ENCODE measurements at places on chromosomes 4 and X.

GRCh38 chrX:118570209-118570608, 74.6 kb downstream of the DOCK11 start:
- DNase-seq: no peak

- peak; percentile 8 for DNase-seq
Measured at GRCh38 chr4:635851-636627, 10.7 kb downstream of the PDE6B start.

GRCh38 chrX:151982222-151982621, 7.7 kb upstream of the GABRE start:
- DNase-seq: no peak

DNA sequence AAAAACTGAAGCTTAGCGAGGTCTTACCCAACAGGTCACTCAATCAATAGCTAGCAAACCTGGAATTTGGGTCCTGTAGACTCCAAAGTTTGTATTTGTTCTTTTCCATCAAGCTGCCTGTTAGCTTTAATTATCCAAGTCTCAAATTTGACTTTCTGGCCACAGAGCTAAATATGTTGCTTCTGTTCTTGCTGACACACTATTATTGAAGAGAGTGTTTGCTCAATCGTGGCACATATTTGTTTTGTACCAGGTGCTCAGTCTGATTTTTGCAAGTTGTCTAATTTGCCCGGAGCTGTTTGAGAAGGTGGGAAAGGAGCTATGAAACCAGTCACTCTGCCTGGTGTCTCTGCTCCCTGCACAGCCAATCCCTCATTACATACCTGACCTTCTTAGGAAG, 41.7 kb upstream of the FRMD7 start:
- no peak for DNase-seq

DNA sequence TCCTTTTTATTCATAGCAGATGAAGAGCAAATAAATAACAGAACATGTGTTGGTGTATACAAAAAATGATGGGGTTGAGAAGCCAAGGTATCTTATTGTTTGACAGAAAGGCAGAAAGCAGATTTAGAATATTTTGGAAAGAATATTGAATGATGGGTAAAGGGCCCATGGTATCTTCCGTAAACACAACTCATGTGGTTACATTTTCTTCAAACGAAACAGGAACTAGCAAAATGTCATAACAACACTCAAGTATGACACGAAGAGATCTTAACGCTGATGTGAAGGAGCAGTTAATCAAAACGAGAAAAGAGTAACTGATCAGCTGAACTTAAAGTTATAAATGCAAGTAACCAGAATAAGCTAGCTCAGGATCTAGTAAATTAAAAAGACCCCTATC, 195.7 kb upstream of the GK2 start:
- DNase-seq: no peak

DNA sequence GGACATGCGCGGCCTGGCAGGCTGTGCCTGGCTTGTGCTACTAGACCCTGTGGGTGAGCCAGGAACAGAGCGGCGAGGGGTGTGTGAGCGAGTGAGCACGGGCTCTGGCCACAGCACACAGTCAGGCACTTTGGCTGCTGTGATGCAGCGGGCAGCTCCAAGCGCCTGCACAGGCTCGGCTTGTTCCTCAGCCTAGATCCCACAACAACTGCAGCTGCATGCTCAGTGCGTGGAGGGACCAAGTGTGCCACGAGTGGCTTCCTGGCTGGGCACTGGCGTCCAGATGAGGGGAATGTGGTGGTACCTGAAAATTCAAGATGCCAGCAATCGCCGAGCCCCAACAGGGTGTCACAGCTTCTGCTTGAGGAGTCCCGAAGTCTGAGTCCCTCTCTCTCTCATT, 1056.6 kb downstream of the RAPGEF2 start:
- DNase-seq: no peak

DNA sequence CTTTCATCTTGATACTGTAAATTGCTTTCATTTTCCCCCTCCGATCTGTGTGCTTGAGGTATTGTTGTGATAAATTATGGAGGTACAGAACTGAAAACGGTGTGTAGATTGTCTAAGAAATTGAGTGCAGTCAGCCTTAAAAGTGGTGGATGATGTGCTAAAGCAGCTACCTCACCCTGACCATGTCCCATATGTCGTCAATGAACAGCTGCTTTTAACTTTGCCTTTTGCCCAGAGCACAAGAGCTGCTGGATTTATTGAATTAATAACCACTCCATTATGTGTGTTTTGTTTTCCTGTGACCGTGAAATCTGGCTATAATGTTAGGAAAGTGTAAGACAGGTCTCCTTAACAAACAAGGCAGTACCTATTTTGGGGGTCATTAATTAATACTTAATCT, 581.9 kb upstream of the PITX2 start:
- no peak for DNase-seq

- no peak for DNase-seq
Measured at GRCh38 chr4:111945014-111945413, 200.2 kb upstream of the FAM241A start.

DNA sequence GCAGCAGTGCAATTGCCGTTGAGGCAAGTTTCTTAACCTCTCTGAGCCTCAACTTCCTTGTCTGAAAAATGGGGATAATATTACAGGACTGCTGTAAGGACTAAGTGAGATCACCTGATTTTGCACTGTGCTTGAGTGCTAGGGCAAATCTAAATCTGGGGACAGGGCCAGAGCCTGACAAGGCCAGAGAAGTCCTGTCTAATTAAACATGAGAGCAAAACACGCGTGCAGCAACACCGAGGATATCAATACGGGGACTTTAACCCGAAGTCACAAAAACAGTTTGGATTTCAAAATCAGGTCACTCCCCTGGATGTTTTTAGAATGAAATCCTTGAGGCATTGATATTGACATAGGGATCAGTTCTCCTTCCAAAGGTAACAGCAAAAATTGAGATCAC, 5.7 kb upstream of the GJB1 start:
- no peak for DNase-seq

DNA sequence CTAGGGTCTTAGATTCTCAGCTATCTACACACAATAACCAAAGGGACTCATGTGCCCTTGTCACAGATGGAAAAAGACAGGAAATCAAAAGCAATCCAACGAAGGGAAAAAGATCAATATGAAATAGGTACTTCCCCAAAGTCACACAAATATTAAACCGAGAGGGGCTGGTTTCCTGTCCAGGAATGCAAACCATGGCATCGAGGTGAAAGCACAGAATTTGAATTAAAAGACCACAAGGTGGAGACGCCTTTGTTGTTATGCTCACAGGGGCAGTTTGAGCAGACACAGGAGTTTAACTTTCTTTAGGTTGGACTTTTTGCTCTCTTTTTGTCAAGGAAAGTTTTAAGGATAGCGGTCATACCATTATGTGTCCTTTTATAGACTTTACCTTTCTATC, 14.3 kb downstream of the H2BW1 start:
- DNase-seq: no peak

DNA sequence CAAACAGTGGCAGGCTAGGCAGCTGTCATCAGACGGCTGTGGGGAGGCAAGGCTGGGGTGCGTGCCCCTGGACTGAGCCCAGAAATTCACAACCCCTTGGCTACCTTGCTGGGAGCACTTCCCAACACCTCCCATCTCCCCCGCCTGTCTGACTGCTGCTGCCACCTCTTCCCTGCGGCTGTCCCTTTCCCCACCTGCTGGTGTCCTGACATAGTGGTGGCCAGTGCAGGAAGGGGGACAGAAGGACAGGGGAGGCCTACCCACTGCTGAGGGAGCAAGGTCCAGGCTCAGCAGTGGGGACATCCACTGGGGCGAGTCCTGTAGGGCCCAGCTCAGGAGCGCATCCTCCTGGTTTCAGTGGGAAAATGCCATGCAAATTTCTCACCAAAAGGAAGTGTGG, 3.4 kb downstream of the ABCD1 start:
- no peak for DNase-seq

GRCh38 chrX:136063340-136064079, 78.3 kb downstream of the SLC9A6 start:
- peak; percentile 35 for DNase-seq

DNA sequence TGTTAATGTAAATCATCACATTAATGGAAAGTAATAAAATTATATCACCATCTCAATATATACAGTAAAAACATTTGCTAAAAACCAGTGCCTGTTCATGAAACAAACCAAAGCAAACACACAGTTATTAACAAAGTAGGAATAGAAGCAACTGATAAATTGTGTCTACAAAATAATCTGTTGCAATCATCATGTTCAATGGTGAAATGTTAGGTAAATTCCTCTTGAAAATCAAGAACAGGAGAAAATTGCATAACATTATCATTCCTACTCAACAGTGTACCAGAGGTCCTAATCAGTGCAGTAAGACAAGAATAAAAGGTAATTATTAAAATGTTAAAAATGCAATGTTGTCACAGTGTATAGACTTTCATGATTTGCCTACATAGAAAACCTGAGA, 252.3 kb downstream of the TEX13A start:
- DNase-seq: no peak

- DNase-seq: no peak
Measured at GRCh38 chrX:100850317-100850716, 23.8 kb downstream of the NOX1 start.

DNA sequence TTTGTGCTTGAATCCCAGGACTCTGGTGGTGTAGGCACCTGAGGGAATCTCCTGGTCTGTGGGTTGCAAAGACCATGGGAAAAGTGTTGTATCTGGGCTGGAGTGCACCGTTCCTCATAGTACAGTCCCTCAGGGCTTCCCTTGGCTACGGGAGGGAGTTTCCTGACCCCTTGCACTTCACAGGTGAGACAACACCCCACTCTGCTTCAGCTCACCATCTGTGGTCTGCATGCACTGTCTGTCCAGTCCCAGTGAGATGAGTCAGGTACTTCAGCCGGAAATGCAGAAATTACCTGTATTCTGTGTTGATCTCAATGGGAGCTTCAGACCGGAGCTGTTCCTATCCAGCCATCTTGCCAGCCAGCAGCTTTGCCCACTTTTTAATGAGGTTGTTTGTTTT, 353.0 kb upstream of the IRS4 start:
- no peak for DNase-seq

DNA sequence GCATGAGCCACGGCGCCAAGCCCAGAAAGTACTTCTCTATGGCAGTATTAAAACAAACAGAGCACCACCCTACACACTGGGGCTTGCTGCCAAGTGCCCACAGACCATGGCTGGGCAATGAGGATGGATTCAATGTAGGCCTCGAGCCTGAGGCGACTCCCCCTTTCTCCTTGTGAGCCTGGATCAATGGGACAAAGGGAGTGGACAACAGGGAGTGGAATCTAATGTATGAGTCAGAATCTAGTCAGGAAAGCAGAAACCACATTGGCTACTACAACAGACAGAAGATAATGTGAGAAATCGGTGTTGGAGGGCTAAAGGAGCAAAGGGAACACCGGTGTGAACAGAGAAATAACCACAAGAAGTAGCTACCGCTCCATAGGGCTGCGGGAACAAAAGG, 37.7 kb upstream of the OCIAD2 start:
- no peak for DNase-seq

- DNase-seq: no peak
Measured at GRCh38 chr4:37981844-37982720, 21.9 kb downstream of the PTTG2 start.

- no peak for DNase-seq
Measured at GRCh38 chrX:13903405-13903804, 86.5 kb upstream of the GPM6B start.

DNA sequence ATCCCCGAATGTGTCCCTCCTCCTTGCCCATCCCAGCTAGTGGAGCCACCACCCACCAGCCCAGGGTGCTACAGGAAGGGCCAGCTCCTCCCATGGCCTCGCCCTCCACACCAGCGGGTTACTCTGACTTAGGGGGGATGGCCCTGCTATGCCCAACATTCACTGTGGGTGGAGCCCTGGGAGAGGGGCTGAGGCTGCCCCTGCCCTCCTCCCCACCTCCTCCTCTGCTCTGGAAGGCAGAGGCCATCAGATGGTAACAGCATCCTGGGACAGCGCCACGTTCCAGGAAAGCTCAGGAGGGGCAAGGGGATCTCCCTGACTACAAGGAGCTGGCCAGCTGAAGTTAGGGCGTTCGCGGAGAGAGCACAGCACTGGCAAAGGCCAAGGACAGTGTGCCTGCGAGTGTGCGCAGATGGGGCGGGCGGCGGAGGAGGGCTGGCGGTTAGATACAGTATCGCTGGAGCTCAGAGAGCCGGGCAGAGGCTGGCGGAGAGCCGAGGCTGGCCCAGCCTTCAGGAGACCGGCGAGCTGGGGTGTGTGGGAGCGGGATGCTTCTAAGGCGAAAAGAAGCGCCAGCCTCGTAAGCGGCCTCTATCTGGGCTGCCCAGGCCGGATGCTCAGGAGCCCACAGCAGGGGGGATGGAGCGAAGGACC, 1.5 kb downstream of the JAKMIP1 start:
- no peak for DNase-seq

DNA sequence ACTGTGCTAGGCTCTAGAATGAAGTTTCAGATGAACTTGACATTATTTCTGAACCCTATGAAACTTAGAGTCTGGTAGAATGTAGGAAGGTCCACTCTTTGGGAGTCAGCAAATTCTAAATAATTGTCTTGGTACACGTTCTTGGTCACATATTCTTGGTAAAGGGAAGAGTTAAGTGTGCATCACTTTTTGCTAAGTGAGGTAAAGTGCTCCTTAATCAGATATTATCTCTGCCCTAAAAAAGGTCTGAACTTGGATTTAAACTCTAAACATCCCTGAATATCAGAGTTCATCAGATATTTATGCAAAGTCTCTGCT, 7.2 kb downstream of the OCIAD2 start:
- DNase-seq: no peak

DNA sequence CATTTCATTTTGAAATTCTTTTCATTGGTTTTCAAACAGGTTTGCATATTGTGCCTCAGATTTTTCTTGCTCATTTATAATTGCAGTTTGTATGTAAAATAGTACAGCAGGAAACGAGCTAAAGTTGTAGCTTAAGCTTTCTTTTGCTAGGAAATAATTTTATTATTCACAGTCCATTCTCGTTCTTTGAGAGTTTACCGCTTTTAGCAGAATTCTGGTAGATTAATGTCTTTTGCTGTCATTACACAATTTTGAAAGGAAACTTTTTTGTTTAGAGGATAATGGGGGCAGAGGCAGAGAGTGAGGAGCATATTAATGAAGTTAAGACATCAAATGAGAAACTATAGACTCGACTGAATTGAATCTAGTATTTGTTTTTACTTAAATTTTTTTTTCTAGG, 10.5 kb downstream of the LSM6 start:
- no peak for DNase-seq

GRCh38 chr4:25888781-25889180, 25.2 kb upstream of the SMIM20 start:
- DNase-seq: no peak

GRCh38 chrX:109535578-109535977, 1.1 kb upstream of the NXT2 start:
- no peak for DNase-seq

DNA sequence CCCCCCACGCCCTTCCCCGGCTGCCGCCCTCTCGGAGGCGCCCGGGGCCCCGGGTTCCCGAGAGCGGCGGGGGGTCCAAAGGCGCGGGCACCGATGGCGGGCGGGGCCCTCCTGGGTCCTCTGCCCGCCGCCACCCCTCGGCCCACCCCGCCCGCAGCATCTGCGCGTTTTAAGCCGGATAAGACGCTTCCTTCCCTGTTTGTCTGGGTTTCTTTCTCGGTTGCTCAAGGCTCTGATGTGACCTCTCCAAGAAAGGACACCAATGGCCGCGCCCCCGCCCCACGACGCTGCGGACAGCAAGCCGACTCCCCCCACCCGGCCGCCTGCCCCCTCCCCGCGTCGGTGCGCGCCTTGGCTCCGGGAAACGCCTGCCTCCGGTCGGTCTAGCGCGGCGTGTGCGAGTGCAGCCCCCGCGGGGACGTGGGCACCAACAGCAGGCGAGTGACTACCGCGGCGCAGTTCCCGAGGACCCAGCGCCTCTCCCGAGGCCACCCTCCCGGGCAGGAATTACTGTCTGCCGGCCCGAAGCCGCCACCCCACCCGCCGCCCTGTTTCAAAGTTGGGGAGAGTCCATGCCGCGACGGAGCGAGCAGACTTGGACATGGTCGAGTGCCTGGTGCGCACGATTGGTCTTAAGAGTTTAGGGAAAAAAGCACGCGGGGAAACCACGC, 21.1 kb upstream of the HMX1 start:
- no peak for DNase-seq
